Stimulated activated CD8-positive, alpha-beta memory T cell treated with anti-CD3 and anti-CD28 coated beads, Interleukin-15, amount 100 ng/mL, for 1 hour (primary cell): ENCODE measurements at places on chromosomes 2 and 18.

GRCh38 chr2:181678861-181679543, 1.3 kb downstream of the NEUROD1 start:
- DNase-seq: no peak

DNA sequence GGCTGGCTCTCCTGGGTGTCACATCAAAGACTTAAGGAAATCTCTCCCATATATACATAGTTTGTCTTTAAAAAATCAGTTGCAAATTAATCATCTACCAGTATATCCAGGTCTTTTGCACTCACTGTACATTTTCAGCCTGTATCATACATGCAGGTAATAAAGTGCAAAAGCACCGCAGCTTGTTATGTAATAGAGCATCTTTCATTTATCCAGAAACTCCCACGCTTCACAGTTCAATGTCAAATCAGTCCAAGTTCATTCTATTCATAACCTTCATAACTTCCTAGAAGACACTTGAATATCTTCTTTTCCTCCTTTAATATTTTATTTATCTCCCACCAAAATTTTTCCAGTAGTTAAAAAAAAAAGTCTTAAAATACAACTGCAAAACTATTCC, 89.6 kb upstream of the KCTD1 start:
- DNase-seq: no peak

DNA sequence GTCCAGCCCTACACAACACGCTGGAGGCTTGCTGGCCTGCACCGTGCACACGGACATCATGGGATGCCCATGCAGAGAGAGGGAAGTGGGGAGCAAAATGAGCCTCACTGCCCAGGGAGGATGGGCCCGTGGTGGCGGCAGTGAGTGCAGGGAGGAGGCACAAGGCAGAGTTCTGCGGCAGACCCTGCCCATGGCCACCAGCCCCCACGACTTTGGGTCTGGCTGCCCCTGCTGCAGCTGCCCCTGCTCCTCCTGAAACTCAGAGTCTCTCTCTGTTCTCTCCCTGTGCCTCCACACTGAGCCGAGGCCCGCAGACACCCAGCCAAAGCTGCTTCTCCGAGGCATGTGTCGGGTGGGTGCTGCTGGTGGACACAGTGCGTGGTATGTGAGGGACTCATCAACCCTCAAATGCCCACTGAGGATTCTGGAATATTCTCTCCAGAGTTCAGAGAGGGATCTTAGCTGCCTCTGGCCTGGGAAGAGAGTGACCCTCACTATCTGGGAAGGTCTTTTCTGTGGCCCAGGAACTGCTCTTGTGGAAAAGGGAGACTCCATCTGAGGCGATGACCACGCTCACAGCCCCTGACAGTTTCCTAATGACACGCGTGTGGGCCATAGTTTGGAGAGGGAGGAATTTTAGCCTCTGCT, 45.1 kb upstream of the HPCAL1 start:
- no peak for DNase-seq

DNA sequence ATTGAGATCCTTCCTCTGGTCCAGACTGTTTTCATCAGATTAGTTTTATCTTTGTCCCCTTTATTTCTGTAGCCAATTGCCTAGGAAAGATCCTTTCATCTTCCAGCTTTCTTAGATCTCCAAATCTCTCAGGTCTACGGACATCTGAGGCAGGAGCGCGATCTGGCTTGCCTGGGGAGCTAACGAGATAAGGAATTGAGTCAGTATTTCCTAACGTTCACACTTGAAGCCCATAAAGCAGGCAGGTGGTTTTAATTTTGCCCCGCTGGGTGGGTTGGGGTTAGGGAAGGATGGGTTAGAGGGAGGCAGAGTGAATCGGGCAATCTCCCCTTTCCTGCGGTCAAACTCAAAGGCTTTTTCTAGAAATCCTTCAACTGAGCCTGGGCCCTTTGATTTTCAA, 727 bp upstream of the TTLL4 start:
- DNase-seq: no peak

DNA sequence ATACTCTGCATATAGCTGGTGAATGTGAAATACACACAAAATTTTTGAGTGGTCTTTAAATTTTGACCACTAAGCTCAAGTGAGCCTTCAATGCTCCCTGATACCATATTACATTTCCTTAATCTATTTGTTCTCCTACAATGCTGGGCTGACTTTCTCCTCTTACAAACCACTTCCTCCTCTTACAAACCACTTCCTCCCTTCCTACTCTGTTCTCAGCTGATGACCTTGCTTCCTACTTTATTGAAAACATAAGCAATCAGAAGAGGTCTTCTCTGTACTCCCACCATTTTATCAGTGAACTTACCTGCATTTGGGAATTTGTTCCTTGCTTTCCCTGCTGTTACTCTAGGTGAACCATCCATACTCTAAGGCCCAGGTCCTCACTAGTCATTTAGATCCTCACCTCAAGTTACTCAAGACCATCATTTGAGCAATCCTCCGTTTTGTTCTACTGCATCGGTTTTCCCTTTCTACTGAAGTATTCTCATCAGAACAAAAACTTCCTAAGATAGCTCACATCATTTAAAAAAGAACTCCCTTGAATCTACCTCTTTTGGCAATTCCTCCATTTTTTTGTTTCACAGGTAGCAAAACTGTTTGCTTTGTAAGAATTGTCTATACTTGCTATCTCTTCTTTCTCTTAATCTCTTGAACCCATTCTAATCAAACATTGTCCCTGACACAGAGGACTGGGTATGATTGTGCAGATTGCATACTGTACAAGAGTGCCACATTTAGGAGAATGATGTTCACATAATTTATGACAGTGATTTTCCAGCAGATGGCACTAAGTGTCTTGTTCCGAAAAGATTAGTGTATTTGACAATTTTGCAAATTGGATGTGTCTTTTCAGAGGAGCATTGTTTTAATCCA, 96.5 kb downstream of the EPB41L5 start:
- DNase-seq: no peak
